Calu3 (cell line): ENCODE measurements at places on chromosomes 2 and 18. TPM values are rescaled to one million over a fixed set of nuclear protein-coding genes. Genes with fewer than 3 reads are reported as not detected.

GRCh38 chr2:16746833-16747232 lies 81.2 kb upstream of the CYRIA start:
- H3K4me3 ChIP-seq: no peak overlapping the region
- peaks cover 45% of the 10 kb centered on the region for H3K27me3 ChIP-seq
- H3K4me1 ChIP-seq: no peaks in the 10 kb centered on the region
- DNase-seq: no peak
- no peak overlapping the region for H3K27ac ChIP-seq

- no peaks in the 10 kb centered on the region for H3K4me1 ChIP-seq
- no peak overlapping the region for H3K27ac ChIP-seq
- H3K27me3 ChIP-seq: peaks cover 19% of the 10 kb centered on the region
- no peak for DNase-seq
- no peak overlapping the region for H3K4me3 ChIP-seq
Observed at GRCh38 chr2:73717251-73717606, 19.9 kb downstream of the TPRKB start.

DNA sequence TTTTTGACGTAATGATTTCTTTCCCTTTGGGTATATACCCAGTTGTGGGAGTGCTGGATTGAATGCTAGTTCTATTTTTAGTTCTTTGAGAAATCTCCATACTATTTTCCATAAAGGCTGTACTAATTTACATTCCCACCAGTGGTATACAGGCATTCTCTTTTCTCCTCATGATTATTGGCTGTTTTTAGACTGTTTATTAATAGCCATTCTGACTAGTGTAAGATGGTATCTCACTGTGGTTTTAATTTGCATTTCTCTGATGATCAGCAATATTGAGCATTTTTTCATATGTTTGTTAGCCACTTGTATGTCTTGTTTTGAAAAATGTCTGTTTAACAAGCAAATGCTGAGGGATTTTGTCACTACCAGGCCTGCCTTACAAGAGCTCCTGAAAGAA lies 9.2 kb upstream of the CD28 start:
- H3K27me3 ChIP-seq: no peaks in the 10 kb centered on the region
- no peak overlapping the region for H3K27ac ChIP-seq
- H3K4me1 ChIP-seq: no peaks in the 10 kb centered on the region
- H3K36me3 ChIP-seq: no peaks in the 10 kb centered on the region
- DNase-seq: no peak
- H3K4me3 ChIP-seq: no peak overlapping the region

PHLPP1 gene
- 28.0 and 32.8 TPM in 2 replicates for total RNA-seq

C2orf66 gene
- total RNA-seq: 0.35 and 0.37 TPM in 2 replicates

DYNAP gene
- not detected in 2 replicates for total RNA-seq

UGT1A7 gene
- 7.2 and 7.8 TPM in 2 replicates for total RNA-seq
